Melanocyte of skin (primary cell): ENCODE measurements at places on chromosomes 11 and 22. TPM values are rescaled to one million over a fixed set of nuclear protein-coding genes. Genes with fewer than 3 reads are reported as not detected.

The UBQLNL gene
- not detected in 2 replicates for total RNA-seq

The CNIH2 gene
- total RNA-seq, result 0.34 TPM in 1 of 2 replicates, not detected in the other

The IGSF9B gene
- total RNA-seq, result under 0.01 TPM in 1 of 2 replicates, not detected in the other

The ANGPTL5 gene
- not detected in 2 replicates for total RNA-seq

The CASP5 gene
- not detected in 2 replicates for total RNA-seq

The CAPN5 gene
- 17.6 and 26.8 TPM in 2 replicates for total RNA-seq

The KIRREL3 gene
- total RNA-seq, result not detected in 2 replicates

The MFRP gene
- under 0.01 TPM in 1 of 2 replicates, not detected in the other for total RNA-seq

The OR51B5 gene
- total RNA-seq, result not detected in 2 replicates

The PGGHG gene
- total RNA-seq, result 3.4 and 8.4 TPM in 2 replicates

The CALCA gene
- not detected in 2 replicates for total RNA-seq

The PATE4 gene
- total RNA-seq, result not detected in 2 replicates

The ARHGAP42 gene
- total RNA-seq, result 18.9 and 32.0 TPM in 2 replicates

The LRRC4C gene
- under 0.01 TPM in 1 of 2 replicates, not detected in the other for total RNA-seq

The SAA1 gene
- not detected in 2 replicates for total RNA-seq

The YPEL4 gene
- 0.73 and 1.4 TPM in 2 replicates for total RNA-seq

The MS4A6E gene
- total RNA-seq, result not detected in 2 replicates

The TMEM191C gene
- 1.0 and 3.6 TPM in 2 replicates for total RNA-seq

The HINFP gene
- 20.0 and 22.5 TPM in 2 replicates for total RNA-seq

The BIRC3 gene
- 4.0 and 7.9 TPM in 2 replicates for total RNA-seq

The CDCA5 gene
- 24.2 and 29.6 TPM in 2 replicates for total RNA-seq

The FAM118A gene
- 12.4 and 14.5 TPM in 2 replicates for total RNA-seq

The TMEM123 gene
- 83.3 and 87.9 TPM in 2 replicates for total RNA-seq

The DMC1 gene
- total RNA-seq, result 0.69 and 1.8 TPM in 2 replicates

The CRYBB3 gene
- total RNA-seq, result not detected in 2 replicates

The APOA5 gene
- not detected in 2 replicates for total RNA-seq

The ESAM gene
- under 0.01 TPM in 1 of 2 replicates, not detected in the other for total RNA-seq

The TPST2 gene
- total RNA-seq, result 33.0 and 35.5 TPM in 2 replicates

The MEI1 gene
- total RNA-seq, result 1.1 TPM in 1 of 2 replicates, not detected in the other

The MAPK8IP2 gene
- total RNA-seq, result 7.7 and 20.2 TPM in 2 replicates

The NCAPH2 gene
- total RNA-seq, result 28.4 and 35.8 TPM in 2 replicates

The TMEM258 gene
- total RNA-seq, result 85.3 and 116 TPM in 2 replicates

The RAB3IL1 gene
- 8.7 and 10.0 TPM in 2 replicates for total RNA-seq

The GTSE1 gene
- total RNA-seq, result 21.1 and 25.0 TPM in 2 replicates

The MPPED1 gene
- total RNA-seq, result not detected in 2 replicates

The UPK2 gene
- not detected in 2 replicates for total RNA-seq

The GALNT18 gene
- 50.5 and 70.9 TPM in 2 replicates for total RNA-seq

The PTPRJ gene
- 60.6 and 66.2 TPM in 2 replicates for total RNA-seq

The APOA4 gene
- not detected in 2 replicates for total RNA-seq
